ENCODE measurements at places on chromosomes 5 and 9.

DNA sequence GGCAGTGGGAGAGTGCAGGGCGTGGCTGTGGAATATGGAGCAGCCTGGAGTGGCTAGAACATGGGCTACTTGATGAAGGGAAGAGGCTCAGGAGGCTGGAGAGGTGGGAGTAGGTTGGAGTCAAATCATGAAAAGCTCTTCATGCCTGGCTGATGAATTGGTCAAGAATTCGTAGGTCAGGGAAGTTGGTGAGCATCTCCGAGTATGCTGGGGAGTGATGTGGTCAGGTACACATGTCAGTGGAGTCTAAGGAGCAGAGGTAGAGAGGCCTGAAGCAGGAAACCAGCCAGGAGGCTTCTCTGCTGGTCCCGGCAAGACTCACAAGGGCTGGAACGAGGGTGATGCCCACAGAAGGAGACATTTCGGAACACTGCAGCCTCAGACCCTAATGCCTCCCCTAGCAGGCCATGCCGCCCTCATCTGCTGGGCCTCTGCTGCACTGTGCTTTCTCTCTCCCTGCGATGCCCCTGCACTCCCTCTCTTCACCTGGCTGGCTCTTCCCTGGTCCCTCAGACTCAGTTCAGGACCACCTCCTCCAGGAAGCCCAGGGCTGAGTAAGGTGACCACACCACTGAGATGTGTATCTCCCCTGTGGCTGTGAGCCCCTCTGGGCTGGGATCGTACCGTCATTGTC is 33.6 kb downstream of the TMOD1 start:
- DNase-seq = no peak

- DNase-seq = no peak
Measured at GRCh38 chr9:89740722-89741121, 135.9 kb downstream of the GADD45G start.

- no peak for DNase-seq
Measured at GRCh38 chr5:38757451-38758245, 88.2 kb upstream of the OSMR start.

DNA sequence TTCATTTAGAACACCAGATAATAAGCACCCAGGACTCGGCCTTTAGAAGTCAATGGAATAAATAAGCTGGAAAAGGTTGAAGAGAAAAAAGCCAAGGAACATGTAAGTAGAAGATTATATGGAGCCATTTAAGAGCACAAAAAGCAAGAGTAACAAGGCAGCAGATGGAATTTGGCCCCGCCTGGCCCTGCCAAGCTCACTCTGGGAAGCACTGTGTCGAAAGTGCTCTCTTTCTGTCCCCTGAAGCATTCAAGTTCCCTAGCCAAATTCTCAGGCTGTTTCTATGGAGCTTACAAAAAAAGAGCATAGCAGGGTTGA is 73.0 kb upstream of the GPR151 start:
- DNase-seq = no peak

DNA sequence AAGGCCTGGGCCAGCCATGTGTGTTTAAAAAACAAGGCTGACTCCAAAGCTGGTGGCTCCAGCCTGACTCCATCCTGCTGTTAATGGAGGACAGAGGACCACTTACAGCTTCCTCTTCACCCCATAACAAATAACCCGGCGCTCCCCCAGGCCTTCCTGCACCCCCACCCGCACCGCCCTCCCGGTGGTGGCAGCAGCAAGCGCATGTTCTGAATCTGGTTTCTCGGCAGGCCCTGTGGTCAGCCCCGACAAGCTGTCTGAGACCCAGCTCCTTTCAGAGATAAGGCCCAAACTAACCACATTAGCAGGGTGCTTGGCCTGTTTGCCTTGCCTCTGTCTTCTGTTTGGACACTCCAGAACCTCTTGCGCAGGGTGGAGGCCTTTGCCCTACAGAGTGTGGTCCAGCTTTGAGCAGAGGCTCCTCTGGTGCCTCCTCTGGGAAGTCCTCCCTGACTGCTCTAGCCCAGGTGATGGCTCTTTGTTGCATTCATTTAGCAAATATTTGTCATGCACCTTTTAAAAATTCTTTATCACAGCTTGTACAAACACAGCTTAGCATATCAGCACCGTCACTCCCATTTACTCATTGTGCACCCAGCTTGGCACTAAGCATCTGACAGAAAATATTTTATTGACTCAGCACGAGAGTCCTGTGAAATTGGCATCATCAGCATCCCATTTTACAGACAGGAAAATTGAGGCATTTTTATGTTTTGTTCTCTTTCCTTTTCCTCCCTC is 78.4 kb downstream of the NDFIP1 start:
- DNase-seq = no peak

DNA sequence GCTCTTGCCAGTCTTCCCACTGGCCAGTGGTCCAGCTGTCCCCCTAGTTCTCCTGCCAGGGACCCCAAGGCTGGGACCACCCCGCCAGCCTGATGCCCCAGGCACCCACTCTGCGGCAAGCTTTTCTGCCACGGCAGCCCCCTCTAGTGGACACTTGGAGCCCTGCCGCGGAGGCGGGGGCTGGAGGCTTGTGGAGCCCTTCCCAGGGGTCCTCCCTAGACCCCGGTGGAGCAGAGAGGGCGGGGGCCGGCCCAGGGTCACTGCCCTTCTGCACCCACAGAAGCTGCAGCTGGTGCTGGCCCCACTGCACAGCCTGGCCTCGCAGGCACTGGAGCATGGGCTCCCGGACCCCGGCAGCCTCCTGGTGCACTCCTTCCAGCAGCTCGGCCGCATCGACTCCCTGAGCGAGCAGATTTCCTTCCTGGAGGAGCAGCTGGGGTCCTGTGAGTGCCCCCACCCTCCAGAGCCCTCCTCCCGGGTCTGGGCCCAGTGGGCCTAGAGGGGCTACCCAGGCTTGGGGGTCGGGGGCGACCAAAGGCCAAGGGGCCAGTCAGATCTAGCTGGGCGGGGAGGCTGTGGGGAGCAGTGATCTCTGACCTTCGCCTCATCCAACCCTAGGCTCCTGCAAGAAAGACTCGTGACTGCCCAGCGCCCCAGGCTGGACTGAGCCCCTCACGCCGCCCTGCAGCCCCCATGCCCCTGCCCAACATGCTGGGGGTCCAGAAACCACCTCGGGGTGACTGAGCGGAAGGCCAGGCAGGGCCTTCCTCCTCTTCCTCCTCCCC is 9.1 kb downstream of the EGFL7 start:
- DNase-seq = peak; percentile 56

DNA sequence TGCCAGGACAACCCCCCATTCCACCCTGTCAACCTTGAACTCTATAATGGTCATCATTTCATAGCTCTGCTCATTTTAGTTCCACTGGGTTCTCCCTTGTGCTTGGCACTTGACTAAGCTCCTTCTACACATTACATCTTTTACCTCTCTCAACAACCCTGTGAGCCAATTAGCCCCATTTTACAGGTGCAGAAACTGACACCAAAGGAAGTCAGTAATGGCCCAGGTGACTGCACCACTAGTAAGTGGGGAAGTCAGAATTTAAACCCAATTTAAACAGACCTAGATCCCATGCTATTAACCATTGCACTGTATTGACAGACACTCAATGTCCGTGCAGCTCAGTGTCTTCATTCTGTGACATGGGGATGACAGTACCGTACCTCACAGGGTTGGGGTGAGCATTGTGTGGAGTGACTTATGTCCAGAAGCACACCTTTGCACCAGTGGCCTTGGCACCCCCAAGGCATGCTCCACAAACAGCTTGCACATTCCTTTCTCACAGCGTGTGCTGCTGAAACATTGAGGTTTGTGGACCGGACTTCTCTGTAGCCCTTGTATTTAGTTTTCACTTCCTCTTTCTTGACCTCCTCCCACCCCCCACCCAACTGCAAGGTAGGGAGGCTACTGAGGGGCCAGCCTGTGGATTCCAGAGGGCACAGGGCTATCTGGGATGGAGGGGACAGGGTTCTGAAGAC is 23.1 kb downstream of the IRF1 start:
- DNase-seq = no peak

DNA sequence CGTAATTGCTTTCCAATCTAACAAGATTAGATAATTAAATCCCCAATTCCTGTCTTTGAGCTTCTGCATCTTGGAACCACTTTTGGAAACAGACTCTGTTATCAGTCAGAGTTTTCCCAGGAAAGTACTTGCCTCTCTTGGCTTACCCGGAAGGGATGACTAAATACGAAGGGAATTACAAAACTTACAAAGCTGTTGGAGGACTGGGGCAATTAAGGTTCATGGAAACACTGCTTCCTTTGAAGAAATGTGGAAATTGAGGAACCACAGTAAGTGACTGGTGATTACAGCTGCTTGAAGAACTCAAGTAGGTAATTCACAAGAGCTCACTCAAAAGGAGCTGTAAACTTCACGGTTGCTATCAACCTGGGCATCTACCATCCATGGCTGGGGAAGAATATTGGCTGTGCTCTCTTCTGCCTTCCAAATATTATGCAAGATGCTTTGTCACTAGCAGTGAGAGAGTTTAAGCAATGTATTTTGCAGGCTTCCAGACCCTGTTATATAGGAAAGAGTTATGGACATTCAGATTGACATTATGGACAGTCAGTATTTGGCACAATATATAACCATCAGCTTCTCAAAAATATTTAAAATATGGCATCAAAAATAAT is 104.6 kb upstream of the MAN2A1 start:
- no peak for DNase-seq

DNA sequence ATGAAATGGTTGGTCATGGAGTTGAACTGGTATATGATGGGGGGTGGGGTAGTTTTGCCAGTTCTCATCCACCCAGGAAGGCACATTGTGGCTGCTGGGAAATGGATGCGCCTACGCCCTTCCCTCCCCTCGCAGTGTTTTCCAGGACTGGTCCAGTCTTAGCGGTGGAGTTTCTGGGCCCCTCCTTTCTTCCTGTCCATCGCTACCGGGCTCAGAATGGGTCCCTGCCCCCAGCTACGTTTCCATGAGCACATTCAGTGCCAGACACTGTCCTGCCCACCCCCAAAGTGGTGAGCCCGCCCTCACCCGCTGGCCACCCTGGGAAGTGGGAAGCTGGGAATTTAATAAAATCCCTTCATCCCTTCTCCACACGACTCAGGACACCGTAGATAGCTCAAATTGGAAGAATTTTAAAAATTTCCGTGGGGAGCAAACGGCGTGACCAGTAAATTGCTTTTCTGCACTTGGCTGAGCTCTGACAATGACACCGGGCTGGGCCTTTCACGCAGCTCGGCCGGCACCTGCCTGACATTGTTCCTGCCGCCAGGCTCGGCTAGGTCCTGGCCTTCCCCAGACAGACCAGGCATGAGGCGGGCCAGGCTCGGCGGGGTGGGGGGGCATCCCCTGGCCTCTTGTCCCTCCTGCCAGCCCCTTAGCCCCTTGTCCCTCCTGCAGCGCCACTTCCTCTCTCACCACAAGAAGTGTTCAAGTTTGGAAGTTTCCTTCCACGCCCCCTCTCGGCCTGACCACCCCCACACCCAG is 3.6 kb downstream of the FGF18 start:
- no peak for DNase-seq

- no peak for DNase-seq
Measured at GRCh38 chr5:428219-428618, 14.8 kb upstream of the EXOC3 start.

DNA sequence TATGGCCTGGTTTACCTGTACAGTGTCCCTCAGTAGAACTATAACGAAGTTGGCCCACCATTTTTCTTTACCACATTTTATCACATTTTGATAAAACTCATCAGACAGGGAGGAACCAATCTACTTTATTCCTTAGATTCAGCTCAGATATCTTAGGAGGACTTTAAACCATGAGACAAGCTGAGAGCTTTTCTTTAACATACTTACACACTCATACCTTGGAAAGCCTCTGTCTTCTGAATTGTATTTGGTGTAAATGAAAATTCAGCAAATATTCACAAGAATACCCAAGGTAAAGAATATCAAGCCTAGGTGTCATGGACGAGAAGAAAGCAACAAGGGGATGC is 313.2 kb downstream of the ENC1 start:
- no peak for DNase-seq

- DNase-seq = no peak
Measured at GRCh38 chr5:89844548-89844947, 565.0 kb downstream of the CETN3 start.

DNA sequence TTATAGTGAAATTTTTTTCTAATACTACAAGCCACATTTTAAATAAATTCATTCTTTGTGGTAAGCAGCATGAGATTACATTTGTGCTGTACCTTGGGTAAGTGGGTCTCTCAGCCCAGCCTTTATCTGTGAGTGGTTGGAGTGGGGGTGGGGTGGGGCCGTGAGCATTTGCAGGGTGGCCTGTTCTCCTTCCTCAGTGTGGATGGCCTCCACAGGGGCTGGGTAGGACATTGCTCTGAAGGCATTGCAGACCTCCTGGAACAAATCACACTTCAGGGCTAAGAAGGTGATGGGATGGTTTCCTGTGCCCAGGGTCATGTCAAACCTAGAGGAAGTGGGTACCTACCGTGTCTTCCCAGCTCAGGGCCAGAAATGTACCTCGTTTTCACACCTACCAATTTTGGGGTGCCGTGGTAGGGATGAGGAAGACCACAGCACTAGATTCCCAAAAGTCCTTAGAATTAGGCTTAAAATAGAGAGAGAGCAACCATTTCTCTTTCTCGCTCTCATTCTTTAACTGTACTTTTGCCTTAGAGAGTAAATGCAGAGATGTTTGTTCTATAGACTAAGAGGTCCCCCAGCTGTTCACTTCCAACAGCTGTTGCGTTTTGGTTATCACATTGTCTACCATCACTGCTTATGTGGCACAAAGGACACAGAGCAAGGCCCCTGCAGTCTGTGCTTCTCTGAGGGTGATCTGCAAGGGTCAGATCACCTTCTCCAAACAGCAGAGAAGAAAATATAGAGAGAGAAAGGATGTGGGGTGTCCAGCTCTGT is 83.4 kb upstream of the CTSL start:
- no peak for DNase-seq

- no peak for DNase-seq
Measured at GRCh38 chr5:68046445-68046844, 169.1 kb upstream of the PIK3R1 start.

- no peak for DNase-seq
Measured at GRCh38 chr5:128213833-128214232, 130.3 kb downstream of the SLC12A2 start.

GRCh38 chr9:5819174-5819573 is 13.7 kb downstream of the ERMP1 start:
- DNase-seq = no peak

DNA sequence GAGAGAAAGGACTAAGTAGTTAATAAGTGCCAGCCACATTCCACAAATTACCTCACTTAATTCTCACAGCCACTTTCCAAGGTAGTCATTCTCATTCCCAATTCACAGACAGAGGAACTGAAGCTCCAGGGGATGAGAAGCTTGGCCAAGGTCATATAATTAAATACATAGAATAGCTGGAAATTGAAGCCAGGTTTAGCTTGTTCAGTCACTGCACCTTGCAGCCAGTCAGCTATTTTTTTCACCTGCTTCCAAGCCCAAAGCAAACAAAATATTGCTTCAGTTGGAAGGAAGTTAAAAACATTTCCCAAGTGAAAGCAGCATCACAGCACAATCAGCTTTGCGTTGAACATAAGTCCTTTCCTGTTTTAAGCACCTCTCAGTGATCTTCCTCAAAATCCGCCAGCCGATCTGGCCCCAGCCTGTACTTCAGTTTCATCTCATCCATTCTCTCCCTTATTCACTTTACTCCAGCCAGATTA is 4.8 kb downstream of the ALDH1A1 start:
- DNase-seq = no peak

DNA sequence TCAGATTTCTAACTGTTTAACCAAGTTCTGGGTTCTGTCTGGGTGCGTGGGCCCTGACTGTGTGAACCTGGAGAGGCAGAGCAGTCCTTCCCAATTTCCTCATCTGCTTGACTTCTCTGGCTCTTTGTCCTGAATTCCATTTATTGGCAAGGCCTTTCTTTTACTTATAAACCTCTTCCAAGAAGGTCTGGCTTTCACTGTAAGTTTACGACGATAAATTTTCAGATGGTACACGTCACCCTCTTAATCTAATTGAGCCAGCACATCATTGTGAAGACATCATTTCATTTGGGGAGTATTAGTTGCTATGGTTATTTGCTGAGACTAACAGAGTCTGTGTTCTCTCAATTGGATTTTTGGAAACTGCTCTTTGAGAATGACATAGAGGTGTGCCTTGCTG is 92.4 kb downstream of the ARHGAP26 start:
- no peak for DNase-seq

Measured in stimulated activated CD4-positive, alpha-beta T cell treated with anti-CD3 and anti-CD28 coated beads, Interleukin-4, amount 100 ng/mL, for 1 hour (primary cell).